Thoracic aorta (tissue), 2 donors: ENCODE measurements at places on chromosomes 4 and X.

DNA sequence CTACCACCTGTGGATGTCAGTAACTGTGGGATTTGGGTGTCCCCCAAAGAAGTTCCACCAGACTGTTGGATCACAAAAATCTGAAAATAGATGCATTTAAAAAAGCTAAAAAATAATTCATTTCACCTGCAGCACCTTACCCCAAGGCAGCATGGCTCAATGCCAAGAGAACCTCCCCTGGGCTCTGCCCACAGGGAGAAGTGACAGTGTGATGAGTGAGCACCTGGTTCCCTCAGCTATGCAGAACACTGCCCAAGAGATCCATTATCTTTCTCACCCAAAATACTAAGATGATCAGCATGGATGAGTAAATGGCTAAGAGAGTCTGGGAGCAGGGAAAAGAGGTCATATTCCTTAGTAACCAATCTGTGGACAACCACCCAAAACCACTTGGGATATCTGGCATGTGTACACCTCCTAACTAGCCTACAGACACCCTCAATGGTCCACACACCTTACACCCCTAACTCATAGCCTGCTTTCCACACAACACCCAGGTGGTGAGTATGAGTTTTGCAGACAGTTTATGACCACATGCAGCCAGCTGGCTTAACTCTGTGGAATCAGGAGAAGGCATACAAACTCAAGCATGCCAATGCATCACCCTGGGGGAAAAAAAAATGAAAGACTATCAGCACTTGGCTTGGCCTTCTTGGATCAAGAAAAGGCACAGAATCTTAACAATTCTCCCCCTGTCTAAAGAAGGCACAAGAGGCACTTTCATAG is 416.5 kb upstream of the SMIM31 start:
- DNase-seq, result no peak

DNA sequence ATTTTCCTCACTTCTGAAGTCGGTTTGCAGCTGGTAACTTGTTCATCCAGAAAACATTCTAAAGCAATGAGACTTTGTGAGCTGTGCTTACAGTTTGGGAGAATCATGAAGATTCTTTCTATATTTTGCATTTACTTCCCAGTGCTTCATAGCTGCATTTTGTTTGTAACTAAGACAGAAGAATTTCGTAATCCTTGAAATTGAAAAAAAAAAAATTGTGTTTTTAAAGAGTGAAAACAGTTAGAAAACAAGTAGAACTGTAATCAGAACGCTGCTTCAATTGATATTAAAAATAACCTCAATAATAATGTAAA is 392.4 kb downstream of the UNC5C start:
- no peak for DNase-seq

- DNase-seq, result no peak
Observed at GRCh38 chrX:77793946-77794345, 7.9 kb upstream of the ATRX start.

- DNase-seq, result no peak
Observed at GRCh38 chrX:18891548-18891945, 92.4 kb downstream of the PHKA2 start.

DNA sequence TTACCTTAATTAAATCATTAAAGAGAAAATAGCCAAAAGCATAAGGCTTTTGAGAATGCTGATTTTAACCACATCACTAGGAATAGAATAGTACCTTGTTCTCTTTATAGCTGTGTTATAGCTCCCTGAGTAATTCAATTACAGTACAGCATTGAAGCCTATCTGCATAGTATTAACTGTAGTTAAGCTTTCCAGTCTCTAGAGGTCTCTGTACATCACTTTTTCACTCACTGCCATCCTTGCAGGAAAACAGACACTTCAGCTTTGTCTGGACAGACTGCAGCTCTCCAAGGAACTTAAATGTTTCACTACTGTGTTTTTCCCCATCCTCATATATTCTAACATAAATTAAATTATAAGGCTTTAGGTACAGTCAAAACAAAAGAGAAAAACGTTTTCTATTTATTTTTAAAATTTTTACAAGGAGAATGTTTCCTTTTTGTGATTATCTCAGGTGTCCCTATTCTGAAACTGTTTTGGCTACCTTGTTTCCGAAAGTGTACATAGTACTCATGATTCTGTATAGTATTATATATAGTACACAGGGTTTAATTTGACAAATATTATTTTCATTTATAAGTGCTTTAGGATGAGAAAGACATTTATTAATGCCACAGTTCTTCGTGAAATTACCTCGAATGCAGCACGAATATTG is 407.9 kb downstream of the PCDH18 start:
- no peak for DNase-seq

DNA sequence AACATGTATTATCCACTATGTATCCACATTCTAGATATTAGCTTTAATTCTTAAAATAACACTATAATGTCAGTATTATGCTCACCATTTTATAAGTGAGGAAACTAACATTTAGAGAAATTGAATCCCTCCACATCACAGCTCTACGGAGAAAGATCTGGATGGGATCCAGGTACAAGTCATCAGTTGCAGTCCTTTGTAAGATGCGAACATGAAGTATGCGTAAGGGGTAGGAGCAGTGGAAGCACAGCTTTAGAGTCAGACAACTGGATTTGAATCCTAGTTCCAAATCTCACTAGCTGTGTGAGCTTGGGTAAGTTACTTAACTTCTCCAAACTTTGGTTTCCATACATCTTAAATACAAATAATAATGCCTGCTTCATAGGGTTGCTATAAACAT is 162.5 kb downstream of the ATP10D start:
- no peak for DNase-seq

DNA sequence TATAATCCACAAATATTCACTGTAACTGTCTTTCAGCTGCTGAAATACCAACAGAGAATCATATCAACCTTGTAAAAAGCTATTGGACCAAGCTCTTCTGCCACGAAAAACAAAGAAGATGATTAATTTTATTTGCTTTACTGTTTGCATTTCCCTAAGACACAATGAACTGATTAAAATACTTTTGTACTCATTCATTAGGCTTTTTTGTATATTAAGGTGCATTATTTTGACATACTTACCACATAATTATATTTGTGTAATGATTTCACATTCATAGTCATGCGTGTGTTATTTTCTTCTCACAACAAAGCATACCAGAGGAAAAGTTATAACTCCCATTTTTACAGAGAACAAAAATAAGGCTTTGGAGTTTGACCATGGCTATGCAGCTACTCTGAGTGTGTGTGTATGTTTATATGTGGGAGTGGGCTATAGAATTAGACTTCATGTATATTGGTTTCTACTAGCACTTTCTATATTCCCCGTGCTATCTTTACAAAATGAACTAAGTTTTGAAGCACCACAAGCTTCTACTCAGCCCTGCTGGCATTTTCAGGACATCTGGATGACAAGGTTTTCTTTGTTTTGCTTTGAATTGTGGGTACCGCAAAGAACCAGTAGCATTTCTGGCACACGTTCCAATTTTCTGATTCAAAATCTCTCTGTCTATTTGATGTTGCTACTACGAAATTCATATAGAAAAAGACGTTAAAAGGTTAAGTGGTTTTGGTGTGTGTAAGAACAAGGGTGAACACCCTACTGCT is 11.0 kb upstream of the FGF5 start:
- no peak for DNase-seq

DNA sequence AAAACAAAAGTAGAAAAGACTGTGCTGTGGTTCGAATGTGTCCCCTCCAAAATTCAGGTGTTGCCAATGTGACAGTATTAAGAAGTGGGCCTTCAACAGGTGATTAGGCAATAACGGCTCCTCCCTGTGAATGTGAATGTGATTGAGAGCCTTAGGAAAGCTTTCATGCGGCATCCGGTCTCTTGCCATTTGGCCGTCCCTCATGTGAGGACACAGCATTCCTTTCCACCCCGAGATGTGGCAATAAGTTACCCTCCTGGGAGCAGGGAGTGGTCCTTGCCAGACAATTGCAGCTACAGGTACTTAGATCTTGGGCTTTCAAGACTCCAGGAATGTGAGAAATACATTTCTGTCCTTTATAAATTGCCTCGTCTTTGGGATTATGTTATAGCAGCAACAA is 129.3 kb downstream of the CPEB2 start:
- DNase-seq, result no peak

- no peak for DNase-seq
Observed at GRCh38 chrX:44244008-44244407, 99.5 kb downstream of the EFHC2 start.

GRCh38 chr4:83382850-83383249 is 48.2 kb upstream of the HPSE start:
- DNase-seq, result no peak

DNA sequence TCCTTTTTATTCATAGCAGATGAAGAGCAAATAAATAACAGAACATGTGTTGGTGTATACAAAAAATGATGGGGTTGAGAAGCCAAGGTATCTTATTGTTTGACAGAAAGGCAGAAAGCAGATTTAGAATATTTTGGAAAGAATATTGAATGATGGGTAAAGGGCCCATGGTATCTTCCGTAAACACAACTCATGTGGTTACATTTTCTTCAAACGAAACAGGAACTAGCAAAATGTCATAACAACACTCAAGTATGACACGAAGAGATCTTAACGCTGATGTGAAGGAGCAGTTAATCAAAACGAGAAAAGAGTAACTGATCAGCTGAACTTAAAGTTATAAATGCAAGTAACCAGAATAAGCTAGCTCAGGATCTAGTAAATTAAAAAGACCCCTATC is 195.7 kb upstream of the GK2 start:
- DNase-seq, result no peak

DNA sequence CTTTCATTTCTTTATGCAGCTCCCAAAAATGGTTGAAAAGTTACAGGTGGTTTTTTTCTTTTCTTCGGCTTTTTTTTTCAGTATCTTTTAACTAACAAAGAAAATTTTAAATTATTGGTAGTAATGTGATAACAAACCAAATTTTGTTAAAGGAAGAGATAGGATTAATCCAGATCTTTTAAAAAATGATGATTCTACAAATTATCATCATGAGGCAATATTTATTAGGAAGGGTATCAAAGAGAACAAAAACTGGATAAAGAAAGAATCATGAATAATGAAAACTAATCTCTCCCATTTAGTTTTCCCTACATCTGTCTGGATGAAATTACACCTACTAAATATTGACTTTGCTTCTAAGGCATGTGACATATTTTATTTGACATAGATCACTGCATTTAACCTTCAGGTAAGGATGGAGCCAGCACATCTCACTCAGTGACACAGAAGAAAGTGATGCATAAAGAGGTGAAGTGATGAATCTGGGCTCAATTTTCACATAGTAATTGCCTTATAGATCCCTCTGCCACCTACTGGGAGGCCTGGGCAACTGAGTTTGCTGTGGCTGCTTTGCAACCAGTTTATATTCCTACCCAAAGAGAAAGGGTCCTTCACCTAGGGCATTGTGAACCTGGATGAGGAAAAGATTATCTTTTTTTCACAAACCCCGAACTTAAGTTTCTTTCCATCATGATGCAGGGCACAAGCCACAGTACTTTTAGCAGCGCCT is 155.6 kb downstream of the HNRNPD start:
- no peak for DNase-seq

- DNase-seq, result no peak
Observed at GRCh38 chr4:31968842-31969241, 1248.7 kb downstream of the PCDH7 start.

DNA sequence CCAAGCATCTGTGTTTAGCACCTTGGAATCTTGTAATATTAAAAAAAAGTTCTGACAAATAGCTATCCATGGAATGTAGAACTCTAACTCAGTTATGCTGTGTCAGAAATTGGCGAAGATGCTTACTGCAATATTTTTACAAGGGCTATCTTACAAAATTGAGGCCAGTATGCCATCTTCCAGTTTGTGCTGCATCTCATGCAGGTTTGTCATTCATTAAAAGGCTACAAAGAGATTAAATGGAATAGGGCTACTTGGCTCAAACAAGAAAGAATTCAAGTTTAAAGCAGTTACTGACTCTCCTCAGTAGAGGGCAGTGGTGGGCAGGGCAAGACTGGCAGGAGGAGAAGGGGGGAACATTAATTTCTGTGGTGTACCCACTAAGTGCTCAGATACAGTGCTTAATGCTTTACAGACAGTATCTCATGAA is 66.5 kb downstream of the SHROOM4 start:
- DNase-seq, result no peak

- DNase-seq, result no peak
Observed at GRCh38 chr4:25767877-25768725, 94.7 kb downstream of the SEL1L3 start.

- no peak for DNase-seq
Observed at GRCh38 chrX:68684291-68684918, 36.9 kb downstream of the STARD8 start.

DNA sequence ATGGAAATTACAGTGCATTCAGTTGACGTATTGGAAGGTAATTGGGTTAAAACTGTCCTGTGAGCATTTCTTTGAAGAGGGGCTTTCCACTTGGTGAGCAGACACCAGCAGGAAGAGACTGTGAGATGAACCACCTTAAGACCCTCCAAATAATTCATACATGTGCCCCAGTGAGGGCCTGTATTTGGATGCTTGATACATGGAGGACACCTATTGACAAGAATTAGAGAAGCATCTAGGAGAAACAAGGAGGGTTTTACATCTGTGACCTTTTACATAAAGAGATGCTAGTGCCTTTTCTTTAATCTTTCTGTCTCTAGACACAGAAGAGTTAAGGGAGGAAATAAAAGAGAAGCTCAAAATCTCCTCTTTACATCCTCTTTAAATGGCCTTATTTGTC is 1115.3 kb upstream of the IGFBP7 start:
- DNase-seq, result no peak

GRCh38 chr4:122508083-122508482 is 51.6 kb upstream of the IL2 start:
- DNase-seq, result no peak

DNA sequence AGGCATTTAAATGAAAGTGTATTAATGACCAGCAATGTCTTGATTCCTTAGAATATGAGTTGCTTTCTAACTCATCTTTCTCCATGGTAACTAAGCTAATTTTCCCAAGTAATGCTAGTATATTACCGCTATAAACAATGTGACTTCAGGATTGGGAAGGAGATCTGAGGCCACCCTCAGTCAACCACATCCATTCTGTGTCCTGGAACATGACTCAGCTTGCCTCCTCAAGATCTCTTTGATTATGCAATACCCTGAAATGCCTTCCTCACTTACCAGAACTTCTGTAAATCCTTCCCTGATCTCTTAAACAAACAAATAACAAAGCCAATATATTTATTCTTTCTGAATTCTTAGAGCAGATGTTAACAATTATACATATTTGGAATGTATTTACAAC is 1495.5 kb downstream of the PCDH18 start:
- DNase-seq, result no peak

DNA sequence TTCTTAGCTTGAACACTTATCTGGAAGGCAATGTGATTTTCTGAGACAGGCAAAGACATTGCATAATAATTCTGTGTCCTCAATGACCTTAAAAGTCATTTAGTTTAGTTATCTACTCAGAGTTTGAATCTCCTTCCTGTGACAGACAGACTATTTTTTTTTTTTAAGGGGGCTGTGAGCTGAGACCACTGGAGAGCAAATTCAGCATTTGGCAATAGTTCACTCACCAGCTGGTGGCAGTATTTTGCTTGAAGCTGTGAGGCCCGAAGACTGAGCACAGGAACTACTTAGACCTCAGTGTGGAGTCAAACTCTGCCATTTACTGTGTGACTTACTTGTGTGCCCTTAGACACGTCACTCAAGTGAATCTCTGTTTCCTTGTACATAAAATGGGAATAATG is 22.9 kb upstream of the CPE start:
- no peak for DNase-seq
